Activated CD4-positive, alpha-beta T cell treated with anti-CD3 and anti-CD28 coated beads, Interleukin-2, Interleukin-6, amounts not matched to agents 100 ng/mL and 50 ng/mL, durations not matched to agents 16 hours and 8 hours (primary cell): ENCODE measurements at places on chromosomes 5 and 9.

GRCh38 chr5:154373729-154374179 is 72.0 kb upstream of the SAP30L start:
- no peak for DNase-seq

- peak; percentile 40 for DNase-seq
These were observed at the start of gene EFNA5 for GRCh38 chr5:107670932-107671741. EFNA5 (minus strand) TSS chr5:107670937.

DNA sequence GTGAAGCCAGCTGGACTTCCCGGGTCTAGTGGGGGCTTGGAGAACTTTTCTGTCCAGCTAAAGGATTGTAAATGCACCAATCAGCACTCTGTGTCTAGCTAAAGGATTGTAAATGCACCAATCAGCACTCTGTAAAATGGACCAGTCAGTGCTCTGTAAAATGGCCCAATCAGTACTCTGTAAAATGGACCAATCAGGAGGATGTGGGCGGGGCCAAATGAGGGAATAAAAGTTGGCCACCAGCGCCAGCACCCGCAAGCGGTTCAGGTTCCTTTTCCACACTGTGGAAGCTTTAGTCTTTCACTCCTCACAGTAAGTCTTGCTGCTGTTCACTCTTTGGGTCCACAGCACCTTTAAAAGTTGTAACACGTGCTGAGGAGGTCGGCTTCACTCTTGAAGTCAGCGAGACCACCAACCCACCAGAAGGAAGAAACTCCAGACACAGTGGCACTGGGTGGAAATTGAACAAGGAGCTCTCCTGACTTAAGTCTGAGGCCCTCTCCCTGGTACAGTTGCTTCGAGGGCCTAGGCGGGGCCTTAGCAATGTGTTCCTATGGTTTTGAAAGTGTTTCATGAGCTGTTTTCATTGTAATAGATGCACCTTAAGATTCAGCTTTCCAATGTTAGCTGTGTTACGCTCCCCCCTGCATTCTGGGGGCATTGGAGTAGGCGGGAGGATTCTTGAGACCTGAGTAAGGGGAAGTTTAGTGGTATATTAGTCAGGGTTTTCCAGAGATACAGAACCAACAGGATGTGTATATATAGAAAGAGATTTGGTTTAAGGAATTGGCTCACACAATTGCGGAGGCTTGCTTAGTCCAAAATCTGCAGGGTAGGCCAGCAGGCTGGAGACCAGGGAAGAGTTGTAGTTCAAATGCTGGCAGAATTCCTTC is 21.5 kb upstream of the MYO10 start:
- DNase-seq = no peak

DNA sequence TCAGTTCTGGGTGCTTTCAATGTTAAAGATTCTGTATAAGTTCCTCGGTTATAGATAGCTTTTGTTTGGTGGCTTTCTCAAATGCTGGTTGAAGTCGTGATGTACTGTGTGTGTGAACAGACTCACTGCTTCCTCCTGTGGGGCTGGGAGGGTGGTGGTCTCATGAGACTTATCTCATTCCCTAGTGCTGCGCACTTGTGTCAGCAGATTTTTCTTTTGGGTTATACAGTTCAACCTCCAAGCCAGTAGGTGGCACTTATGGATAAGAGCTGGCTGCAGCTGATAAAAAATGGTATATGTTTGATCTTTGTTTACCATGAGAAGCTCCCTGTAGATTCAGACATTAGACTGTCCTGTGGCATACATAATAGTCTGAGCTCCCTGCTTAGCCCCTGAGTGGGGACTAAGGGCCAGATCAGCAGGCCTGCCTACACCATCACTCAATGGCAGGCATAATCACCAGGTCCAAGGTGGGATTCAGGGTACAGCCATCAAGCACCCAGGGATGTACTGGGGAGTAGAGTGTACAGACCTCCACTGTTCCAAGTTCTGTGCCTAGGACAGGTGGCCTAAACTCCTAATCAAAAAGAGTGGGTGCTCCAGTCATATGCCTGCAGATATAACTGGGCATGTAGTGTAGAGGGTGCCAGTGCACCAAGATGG is 174.2 kb downstream of the OXCT1 start:
- no peak for DNase-seq

GRCh38 chr5:81067406-81067805 is 107.2 kb downstream of the RASGRF2 start:
- DNase-seq = no peak

GRCh38 chr5:1925111-1926070 is 42.7 kb upstream of the IRX4 start:
- DNase-seq = no peak

- DNase-seq = no peak
These were observed 127.9 kb downstream of the NNT start for GRCh38 chr5:43730832-43731342.

DNA sequence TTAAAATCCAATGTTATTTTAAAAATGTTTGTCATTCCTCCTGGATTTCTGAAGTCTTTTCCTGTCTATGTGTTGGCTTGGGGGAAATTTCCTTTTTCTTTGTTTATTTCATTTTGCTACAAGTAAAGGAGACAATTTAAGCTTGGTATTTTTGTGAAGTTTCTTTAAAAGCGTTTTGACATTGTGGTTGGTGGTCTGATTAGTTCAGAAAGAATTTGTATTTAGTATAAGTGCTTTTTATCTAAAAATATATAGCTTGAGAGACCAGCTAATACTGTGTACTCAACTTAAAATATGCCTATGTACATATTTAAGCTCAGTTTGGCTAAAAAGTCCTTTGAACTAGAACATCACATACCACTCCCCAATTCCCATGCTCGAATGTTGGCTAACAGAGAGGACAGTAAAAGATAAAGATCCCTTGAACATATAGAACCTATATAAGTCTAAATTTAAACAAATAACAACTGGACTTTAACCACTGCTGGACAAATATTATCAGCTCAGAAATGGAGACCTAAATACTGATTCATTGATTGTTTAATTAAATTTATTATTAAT is 237.6 kb downstream of the TLE4 start:
- no peak for DNase-seq

DNA sequence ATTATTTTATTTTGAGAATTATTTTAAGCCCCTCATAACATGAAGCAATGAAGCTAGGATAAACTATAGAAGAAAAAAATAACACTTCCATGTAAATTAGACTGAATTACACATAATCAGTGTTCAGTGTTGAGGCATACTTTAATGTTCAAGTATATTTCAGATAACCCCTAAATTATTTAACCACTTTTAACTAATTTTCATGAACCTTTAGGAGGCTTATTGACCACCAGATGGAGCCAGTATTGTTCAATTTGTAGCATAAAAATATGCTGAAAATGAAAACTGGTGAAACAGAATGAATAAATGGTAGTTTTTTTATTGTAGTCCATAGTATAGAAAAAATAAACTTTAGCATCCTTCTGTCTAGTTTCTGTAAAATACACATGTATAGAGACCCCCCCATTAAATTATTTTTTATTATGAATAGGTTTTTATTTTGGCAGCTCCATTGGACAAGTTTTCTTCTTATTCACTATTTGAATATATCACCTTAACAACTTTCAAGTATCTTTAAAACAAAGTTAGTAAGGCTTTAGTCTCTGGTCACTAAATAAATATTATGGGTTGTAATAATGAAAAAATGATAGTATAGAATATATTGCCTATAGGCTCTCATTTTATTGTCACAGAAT is 190.1 kb downstream of the CWC27 start:
- peak; percentile 7 for DNase-seq
